Amygdala (tissue), 56 donors: ENCODE measurements at places on chromosomes 1 and 21.
A peak's percentile ranks its signal among the peaks of the same experiment; 100 is the strongest.

DNA sequence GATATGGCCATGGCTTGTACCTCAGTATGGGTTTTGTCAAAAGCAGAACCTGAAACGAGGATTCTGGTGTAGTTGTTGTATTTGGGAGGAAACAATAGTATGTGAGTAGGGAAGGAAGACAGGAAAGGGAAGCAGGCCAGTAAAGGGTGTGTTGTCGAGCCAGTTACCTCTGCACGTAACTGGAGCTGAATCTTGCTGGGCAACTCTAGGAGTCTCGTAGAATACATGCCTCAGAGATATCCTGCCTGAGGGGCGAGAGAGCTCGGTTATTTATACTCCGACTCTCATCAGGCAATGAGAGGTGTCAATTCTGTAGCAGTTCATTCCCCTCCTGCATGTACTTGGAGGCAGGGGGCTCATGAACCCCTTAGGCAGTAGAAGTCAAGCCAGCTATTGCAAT lies 45.9 kb upstream of the KIF26B start:
- no peak for DNase-seq

DNA sequence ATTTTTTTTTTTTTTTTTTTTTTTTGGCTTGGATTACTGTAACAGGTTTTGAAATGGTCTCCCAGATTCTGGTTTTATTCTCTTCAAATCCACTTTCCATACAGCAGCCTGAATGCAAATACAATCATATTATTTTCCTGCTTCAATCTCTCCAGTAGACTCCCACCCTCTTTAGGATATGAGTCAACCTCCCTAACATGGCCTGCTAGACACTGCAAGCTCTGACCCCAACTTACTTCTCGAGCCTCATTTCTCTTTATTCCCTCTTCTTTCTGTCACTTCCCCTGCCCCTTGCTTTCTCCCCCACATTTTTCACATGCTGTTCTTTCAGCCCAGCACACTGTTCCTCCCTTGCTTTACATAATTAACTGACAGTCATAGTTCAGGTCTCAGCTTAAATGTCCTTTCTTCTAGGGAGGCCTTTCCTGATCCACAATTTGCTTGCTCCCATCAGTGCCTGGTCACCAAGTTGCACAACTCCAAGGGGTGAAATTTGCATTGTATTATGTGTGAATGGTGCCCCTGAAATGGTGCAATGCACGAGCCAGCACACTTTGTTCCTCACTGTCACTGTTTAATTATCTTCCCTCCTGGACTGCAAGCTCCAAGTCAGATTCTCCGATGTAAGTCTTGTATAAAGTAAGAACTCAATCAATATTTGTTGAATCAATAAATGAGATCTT lies 22.1 kb upstream of the IL19 start:
- DNase-seq = no peak

DNA sequence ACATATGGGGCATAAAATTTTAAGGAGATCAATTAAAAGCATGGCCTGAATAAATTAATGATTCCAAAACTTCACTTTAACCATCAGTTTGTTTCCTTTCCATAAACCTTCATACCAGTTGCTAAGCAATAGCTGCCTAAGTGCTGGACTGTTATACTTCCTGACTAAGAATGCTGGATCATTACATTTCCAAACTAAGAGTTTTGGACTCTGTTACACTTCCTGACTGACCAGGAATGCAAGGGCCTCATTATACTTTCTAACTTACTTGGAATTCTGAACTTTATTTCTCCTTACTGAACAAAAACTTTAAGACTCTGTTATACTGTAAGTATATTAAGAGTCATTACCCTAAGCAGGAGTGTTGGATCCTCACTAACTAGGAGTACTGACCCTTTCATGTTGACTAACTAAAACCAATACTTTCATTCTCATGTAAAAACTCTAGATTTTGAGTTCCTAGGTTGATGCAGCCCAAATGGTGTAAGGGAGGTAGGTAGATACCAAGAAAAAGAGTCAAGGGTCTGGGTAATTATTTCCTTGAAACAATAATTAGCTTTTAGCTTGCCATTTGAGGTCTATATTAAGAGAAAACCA lies 118.2 kb downstream of the FAF1 start:
- no peak for DNase-seq

DNA sequence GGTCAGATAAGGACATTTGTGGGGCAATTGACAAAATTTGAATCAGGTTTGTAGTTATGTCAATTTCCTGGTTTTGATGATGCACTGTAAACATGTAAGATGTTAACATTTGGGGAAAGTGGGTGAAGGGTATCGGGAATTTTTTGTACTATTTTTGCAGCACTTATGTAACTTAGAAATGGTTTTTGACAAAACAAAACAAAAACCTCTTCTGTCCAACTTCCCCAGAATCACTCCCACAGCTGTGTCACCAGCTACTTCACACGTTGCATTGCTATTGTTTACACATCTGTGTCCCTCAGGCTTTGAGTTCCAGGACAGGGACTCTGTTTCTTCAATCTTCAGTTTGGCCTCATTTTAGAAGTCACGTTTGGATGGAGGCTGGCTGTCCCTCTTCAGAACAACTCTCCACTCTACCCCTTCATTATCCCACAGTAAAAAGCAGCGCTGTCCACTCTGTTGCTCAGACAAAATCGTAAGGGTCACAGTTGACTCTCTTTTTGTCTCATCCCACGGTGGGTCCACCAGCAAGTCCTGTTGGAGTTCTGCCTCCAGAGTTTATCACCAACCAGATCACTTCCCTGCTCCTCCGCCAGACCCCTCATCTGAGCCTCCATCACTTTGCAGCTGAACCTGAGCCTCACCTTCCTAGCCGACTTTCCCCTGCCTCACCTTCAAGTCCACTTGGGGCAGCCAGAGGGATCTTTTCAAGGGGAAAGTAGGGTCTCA lies 63.2 kb downstream of the NENF start:
- DNase-seq = no peak

DNA sequence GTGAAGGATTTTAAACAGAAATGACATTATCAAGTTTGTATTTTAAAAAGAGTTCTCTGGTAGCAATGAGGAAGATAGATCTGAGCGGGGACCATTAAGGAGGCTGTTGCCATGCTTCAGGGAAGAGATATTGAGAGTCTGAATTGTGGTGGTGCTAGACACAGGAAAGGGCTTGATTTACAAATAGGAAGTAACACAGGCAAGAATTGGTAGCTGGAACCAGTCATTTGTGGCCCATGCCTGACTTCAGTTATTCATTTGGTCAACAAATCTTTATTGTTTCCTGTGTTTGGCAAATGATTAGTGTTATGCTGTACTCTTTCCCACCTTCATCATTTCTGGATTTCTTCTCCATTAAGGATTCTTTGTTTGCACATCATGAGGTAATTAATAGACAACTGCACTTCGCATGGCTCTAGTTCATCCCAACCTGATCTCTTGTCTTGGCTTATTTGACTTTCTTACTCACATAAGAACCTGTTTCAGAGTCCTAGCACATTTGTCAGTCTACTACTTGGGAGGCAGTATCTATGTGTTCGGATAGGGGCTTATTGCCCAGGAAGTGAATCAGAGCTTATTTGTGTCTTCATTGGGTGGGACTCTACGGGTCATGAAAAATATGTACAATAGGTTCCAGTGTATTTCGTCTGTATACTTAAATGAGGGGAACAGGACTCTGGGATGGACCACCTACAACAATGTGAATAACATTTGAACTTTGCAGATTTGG lies 32.3 kb downstream of the EEIG2 start:
- DNase-seq = no peak

- no peak for DNase-seq
Measured at GRCh38 chr1:41222496-41222895, 19.6 kb downstream of the SCMH1 start.

- DNase-seq = no peak
Measured at GRCh38 chr21:37877888-37878684, 38.2 kb downstream of the KCNJ6 start.

- no peak for DNase-seq
Measured at GRCh38 chr1:114314098-114314497, 160.4 kb upstream of the SYT6 start.

GRCh38 chr1:191760016-191760415 lies 398.2 kb upstream of the RGS18 start:
- no peak for DNase-seq

GRCh38 chr1:165851034-165851658 lies 23.7 kb downstream of the UCK2 start:
- no peak for DNase-seq

GRCh38 chr1:180939711-180940103 lies 27.0 kb downstream of the KIAA1614 start:
- no peak for DNase-seq

DNA sequence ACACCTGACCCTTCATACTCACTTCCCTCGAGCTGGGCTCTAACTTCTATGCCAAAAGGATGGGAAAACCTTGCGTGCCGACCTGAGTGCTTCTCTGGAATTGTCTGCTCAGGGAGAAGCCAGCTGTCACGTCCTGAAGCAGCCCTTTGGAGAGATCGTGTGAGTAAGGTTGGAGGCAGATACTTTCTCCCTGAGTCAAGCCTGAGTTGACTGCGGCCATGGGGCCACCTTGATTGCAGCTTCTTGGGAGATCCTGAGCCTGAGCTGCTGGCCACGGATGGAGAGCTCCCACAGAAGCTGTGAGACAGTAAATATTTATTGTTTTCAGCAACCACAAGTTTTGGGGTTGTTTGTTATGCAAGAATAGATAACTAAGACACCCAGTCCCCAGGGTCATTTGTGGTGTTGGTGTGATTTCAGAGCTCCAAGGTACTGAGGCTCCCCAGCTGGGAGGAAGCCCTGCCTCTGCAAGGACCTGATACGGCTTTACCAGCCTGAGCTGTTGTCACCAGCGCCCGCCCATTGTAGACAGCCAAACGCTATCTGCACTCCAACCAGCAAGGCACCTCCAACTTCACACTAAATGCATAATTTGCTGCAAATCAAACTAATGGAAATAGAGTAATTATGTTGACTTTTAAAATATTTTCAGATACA lies 531.6 kb downstream of the PTPRU start:
- DNase-seq = no peak

DNA sequence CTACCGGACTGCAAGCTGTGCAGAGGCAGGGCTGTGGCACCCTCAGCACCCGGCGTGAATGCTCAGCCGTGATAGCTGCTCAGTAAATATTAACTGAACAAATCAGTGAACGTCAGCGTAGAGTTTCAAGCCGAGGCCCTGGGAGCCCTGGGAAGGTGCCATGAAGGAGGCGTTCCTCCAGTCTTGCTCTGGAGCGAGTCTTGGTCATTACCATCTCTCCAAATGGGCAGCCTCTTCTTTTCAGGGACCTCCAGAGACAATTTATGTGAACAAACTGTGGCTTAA lies 449.2 kb downstream of the CAMTA1 start:
- DNase-seq = no peak

- DNase-seq = no peak
Measured at GRCh38 chr1:32948905-32949304, 15.7 kb downstream of the RNF19B start.

DNA sequence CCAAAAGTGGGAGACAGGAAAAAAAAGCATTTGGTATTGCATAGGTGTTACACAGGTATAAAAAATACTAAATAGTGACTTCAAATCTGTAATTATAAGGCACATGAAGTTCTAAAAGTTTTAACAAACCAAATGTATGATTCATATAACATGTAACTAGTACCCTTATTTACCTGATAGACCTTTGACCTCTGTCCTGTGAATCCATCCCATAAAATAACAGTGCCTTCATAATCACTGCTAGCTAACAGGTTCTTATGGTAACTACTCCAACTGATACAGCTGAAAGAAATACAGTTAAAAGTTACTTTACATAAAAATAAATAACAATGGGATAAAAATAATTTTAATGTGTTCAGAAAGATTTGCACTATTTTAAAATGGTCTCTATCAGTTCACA lies 163.5 kb downstream of the COP1 start:
- DNase-seq = no peak

GRCh38 chr1:224433701-224434672 lies 610 bp downstream of the WDR26 start:
- peak; percentile 46 for DNase-seq
